ENCODE measurements at places on chromosomes 12 and 14.
A peak's percentile ranks its signal among the peaks of the same experiment; 100 is the strongest.

DNA sequence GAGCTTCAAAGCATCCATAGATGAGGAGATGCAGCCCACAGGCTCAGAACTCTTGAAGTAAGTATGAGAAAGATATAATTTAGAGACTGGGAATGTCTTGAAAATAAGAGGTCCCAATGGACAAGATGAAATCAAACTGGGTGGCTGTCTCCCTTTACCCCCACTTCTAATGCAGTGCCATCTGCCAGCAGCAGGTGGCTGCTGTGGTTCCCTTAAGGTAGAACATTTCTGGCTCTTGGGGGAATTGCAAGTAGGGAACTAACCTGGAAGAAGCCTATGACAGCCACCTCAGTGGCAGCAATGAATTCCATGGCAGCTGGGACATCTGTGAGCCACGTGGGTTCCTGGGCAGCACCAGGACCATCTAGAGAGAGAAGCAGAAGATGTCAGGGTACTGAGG lies 648 bp downstream of the ERP27 start:
- no peak for DNase-seq

DNA sequence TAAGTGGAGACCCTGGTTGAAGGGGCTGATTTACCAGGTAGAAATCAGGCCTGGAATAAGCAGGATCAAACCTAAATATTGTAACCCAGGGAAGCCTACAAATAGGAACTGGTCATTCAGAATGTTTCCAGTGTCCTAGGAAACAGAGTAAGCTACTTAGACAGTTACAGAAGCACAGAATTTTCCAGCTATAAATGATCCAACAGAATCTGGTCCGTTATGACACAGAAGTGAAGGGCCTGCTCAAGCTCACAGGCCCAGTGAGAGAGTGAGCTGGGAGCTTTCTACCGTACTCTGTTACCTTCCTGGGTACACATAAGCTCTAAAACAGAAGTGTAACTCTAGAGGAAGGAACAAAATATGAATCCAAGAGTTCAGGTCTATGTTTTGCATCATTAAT lies 119.1 kb downstream of the TTC7B start:
- no peak for DNase-seq

GRCh38 chr14:32813401-32813800 lies 125.3 kb upstream of the NPAS3 start:
- DNase-seq, result no peak

DNA sequence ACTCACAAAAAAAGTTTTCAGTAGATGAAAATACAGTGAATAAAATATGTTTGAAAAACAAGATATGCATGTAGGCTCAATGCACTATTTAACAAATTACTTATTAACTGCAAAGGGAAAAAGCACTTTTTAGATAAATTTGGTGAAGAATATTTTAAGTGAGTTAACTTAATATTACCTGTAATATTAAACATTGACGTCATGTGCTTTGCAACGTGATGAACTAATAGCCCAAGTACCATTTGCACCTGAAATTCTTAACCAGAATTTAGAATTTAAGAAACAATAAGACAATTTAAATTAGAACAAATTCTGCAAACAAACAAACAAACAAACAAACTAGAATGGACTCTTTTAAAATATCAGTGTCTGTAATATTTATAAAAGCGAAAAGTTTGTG lies 659.0 kb upstream of the NOVA1 start:
- DNase-seq, result no peak

DNA sequence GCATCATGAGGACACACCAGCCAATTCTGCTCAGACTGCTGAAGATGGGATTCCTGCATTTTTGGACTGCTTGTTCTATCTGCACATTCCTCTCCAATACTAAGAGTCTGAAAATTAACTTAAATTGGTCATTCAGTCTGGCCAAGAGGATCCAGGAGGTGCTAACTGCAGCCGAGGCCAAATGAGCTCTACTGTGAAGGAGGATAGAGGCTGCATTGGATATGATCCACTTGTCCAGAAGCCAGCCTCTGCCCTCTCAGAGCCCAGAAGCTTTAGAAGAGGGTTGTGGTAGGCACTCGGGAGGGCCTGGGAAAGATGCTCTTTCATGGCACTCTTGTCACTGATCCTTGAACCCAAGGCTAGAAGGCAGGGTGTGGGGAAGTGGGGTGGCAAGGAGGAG lies 37.1 kb upstream of the PLEK2 start:
- no peak for DNase-seq

- DNase-seq, result no peak
Measured at GRCh38 chr12:117481470-117481869, 120.0 kb upstream of the NOS1 start.

- DNase-seq, result no peak
Measured at GRCh38 chr14:71539650-71540285, 392.5 kb upstream of the RGS6 start.

GRCh38 chr12:92145481-92145730 lies 240 bp downstream of the BTG1 start:
- no peak for DNase-seq

DNA sequence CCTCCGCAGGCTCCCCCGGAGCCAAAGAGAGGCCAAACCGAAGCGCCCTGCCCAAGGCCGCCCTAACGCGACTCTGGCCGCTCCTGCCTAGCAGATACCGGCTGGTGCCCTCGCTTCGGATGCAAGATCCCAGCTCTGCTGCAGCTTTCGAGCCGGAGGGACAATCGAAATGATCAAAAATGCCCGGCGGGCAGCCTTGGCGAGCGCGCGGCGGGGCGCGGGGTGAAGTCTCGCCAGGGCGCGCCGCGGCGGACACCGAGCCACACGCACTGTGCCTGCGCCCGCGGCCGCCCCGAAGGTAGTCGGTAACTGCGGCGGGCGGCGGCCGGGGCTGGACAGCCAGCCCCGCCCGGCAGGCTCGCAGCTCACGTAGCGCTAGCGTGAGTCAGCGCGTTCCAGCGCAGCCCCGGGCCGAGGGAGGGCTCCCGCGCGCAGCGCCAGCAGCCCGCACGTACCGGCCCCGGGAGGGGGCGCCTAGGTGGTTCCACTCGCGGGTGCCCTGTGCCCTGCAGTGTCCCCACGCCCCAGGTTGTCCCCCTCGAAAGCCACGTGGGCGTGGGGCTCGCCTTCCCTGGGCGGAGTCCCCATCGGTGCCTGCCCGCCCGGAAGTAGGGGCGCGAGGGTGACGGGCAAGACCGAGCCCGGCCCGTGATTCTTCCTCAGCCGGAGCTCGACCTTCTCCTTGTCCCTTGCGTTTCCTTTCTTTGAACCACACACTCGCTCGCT lies 109.2 kb upstream of the EGLN3 start:
- peak; percentile 54 for DNase-seq

GRCh38 chr12:46264057-46264456 lies 4.8 kb downstream of the SLC38A1 start:
- DNase-seq, result no peak

DNA sequence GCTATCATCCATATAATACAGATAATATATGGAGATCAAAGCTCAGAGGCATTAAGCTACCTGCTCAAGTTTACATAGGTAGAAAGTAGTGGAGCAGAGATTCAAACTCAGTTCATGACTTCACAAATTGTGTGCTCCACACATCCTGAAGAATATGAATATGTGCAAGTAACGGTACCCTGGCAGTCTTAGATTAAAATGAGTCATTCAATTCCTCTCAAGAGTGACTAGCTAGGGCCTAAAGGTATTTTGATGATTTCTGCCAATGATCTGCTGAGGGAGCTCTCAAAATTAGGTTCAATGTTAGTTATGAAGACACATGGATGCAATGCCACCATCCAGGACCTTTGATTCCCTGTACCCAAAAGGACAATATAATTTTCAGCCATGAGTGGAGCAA lies 58.9 kb downstream of the GRIP1 start:
- DNase-seq, result no peak

- DNase-seq, result no peak
Measured at GRCh38 chr14:52076334-52076733, 7.5 kb upstream of the NID2 start.

DNA sequence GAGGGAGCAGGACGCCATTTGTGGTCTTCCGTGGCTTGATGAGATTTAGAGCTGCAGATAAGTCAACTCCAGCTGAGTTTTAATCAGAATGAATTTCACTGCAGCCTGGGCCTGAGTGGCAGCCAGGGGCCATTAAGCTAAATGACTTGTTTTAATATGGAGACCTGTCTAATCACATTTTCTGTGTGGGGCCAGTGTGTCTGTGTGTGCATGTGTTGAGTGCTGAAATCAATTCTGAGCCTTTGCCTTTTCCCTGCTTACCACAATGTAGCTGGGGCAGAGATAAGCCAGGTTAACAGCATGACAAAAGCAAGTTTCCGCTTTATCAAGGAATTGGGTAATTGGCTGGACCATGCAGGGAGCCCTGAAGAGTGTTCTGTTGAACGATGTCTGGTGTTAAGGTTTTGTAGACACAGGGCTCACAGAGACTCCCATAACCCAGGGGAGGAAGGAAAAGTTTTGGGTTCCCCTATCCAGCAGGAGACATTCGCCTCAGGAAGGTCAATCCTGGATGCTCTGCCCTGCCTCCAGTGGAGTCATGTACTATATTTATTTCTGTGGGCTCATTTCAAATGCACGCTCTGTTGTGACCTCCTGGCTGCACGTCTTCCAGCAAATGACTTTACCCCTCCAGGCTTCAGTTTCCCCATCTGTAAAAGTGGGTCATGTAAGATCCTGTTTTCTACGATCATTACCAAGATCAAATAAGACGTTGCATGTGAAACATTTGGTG lies 24.2 kb downstream of the RPH3A start:
- DNase-seq, result no peak

DNA sequence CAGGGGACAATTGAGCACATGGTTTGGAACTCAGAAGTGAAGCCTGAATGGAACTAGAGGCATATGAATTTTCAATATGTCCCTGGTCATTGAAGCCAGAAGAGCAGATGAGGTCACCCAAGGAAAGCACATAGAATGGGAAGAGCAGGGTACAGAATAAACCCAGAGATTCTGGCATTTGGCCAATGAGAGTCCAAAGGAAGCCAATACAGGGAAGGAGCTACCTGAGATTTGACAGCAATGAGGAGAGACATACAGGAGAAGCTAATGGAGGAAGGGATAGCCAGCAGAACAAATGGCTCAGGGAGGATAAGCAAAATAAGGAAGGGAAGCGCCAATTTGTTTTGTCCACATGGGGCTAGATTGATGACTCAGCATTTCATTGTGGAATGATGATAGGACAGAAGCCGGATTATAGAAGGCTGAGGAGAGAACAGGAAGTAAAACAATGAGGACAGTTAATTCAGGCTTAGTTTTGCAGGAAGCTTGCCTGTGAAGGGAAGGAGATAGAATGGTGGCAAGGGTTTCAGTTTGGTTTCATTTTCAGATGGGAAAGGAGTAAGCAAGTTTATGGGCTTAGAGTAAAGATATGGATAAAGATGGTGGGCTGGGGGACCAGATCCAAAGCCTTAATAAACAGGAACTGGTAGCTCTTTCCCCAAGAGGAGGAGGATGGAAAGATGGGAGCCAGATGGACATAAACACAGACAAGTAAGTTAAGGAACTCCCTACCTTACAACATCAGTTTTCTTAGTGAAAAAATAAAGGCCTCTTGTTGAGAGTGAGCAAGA lies 3.2 kb upstream of the SPTSSA start:
- DNase-seq, result no peak

DNA sequence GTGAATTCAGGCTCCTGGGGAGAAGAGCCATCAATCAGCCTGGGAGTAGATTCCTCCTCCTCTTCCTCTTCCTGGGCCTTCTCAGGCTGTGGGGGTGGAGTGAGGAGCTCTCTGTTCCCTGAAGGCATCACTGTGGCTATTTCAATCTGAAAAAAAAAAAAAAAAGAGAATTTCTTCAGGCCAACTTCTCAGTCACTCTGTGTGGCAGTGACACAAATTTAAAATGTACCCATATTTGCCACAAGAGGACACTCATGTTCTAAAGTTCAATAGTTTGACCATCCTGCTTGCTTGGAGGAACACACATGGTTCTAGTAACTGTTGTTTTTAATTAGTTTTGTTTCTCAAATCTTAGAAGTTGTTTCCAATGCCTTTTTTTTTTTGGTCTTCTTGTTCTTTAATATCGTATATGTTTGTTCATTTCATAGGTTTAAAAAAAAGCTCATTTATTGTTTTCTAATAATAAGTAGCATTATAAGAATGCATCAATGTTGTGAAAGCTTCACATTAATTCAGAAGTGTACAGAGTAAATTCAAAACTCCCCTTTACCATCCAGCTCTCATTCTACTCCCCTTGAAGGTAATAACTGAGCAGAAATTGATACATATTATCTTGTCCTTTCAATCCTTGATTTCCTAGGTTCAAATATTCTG lies 23.3 kb upstream of the CCER1 start:
- no peak for DNase-seq

Data from GM19239 (cell line).